ENCODE measurements at places on chromosomes 3 and 15.

GRCh38 chr3:167146911-167147310 is 233.2 kb downstream of the ZBBX start:
- DNase-seq = no peak

DNA sequence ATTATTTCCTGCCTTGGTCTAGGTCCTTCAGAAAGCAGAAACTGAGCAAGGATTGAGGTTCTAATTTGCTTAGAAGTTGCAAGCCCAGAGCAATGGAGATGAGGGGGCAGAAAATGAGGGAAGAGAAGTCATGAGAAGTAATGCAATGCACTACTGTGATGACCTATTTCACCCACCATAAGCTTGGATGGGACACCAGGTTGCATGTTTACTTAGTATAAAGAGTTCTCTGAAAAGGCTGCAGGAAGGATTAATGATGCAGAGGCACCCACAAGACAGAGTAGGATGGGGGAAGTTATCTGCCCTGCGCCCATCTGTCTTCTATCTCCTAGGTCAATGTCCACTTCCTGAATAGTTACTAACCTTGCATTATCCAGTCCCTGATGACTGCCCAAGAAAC is 84.8 kb upstream of the SNRK start:
- DNase-seq = no peak

DNA sequence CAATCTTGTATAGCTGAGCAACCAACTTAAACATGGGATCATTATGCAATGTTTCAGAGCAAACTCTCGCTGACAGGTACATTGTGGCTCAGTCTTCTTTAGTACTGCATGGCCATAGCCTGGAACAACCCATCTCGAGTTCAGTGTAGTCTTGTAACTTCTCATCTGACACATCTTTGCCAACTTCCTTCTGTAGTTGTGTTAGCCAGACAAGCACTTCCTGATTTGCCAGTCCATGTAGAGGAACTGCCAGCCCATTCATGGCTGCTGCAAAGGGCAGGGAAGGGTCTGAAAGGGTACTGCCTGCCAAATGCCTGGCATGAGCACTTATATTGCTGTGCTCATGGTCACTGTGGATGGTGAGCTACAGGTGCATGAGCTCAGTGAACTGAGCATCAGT is 49.2 kb upstream of the CCDC54 start:
- no peak for DNase-seq

DNA sequence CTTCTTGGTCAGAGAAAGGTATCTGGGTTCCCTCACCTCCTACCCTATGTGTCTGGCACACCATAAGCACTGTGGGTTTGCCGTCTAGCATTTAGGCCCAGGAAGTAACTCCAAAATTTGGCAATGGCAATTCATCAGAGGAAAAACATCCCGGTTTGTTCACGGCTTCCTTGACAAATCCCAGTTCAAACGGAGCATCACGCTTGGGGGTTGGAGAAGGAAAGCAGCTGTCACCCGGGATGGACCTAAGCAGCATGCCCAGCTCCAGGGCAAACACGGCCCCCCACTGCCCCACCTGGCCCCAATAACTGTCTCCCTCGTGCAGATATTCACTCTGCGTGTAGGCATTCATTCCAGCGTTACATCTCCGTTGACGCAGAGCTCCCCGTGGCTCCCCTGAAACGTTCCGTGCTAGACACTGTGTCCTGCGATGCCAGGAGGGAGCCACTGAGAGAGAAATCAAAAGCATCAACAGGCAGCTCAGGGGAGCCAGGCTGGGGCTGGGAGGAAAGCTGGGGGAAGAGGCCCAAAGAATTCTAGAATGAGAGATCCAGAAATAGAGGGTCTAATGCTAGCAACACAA is 41.4 kb downstream of the NTRK3 start:
- no peak for DNase-seq

GRCh38 chr3:26078539-26078938 is 288.6 kb downstream of the OXSM start:
- DNase-seq = no peak
